Activated CD4-positive, alpha-beta T cell treated with anti-CD3 and anti-CD28 coated beads for 1 hour (primary cell): ENCODE measurements at places on chromosomes 5 and 9.

DNA sequence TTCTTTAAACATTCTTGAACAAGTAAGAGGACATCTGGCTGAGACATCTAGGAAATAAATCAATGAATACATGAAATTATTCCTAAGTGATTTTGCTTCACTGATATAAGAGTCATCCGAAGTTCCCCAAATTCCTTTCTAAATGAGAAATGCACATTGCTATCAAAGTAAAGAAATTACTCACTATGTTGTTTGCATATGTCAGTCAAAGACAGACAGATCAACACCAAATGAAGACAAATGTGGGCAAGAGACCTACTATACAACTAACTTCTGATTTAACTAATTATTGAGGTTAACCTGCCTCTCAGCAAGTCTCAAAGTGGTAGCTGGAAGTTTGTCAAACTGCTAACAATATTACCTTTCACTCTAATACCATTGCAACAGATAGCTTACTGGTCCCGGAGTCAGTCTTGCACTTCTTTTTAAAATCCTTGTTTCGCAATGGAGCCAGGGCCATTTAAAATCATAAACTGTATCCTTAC is 13.2 kb downstream of the TUT7 start:
- no peak for DNase-seq

DNA sequence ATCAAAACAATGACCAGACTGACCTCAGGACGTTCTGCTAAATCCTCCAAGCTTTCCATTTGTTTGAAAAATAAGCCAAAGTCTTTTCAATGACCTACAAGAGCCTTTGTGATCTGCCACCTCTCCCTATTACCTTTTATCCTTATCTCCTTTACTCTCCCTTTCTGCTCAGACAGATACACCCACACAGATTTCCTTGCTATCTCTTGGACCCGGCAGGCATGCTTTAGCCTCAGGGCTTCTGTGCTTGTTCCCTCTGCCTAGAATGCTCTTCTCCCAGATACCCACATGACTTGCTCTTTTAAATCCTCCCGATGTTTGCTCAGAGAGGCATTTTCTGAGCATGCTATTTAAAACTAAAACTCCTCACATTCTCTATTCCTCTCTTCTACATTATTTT is 8.9 kb upstream of the ELOVL7 start:
- no peak for DNase-seq

- no peak for DNase-seq
Observed at GRCh38 chr9:135247227-135247930, 159.9 kb downstream of the OLFM1 start.

DNA sequence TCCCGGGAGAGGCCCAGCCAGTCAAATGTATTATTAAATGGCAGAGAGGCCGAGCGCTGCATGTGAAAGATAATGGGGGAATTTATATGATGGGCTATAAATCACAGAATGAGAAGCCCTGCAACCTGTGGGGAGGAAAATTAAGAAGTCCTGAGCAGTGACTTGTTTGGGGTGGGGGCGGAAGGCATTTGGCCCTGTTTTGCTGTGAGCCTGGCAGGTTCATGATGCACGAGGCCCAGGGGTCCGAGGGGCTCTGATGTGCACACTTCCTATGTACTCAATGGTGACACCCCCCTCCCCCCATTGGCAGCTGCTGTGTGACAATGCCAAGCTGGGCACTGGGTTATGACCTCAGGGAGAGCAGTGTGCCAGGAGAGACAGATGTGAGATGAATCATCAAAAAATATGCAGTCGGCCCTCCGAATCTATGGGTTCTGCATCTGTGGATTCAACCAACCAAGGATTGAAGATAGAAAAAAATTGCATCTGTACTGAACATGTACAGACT is 13.7 kb upstream of the DAB2IP start:
- no peak for DNase-seq
